Stimulated activated CD4-positive, alpha-beta T cell treated with anti-CD3 and anti-CD28 coated beads, TNF-alpha, amount 100 ng/mL, for 48 hours (primary cell): ENCODE measurements at places on chromosomes 1 and 21.

- DNase-seq, result no peak
These were observed 141.1 kb upstream of the SAMSN1 start for GRCh38 chr21:14687268-14687625.

DNA sequence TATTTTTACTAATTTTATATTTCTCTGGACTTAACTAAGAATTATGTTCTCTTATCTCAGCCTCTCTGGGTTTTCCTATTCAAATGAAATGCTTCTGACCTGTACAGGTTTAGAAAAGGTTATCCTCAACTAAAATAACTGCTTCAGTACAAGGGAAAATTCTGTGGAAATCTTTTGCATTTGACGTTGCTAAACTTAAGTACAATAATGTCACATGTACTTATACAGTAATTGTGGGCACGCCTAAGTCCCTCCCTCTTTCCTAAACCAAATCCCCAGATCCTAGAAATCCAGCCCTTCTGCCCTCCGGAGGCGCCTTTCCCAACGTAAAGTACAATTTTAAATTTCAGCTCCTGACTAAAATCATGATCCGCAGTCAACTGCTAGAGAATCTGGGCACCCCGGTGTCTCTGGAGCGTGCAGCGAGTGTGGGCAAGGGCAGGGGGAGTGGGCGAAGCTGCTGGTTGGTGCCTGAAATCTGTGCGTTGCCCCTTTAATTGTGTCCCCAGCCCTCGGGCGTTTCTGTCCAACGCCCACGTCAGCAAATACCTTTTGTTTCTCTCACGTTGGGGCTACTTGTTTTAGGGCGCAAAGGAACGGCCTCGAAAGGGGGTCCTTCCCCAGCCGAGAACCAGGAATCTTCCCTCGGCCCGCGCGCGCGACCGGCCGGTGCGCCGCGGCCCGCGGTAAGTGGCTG, at the start of gene ZBTB8A:
Gene ZBTB8A, plus strand, starts transcription at position 541 of the 697 bp plus-strand sequence. CDS start 53,505 bp downstream, outside the sequence.
- peak; percentile 18 for DNase-seq

GRCh38 chr1:26239936-26240335, 5.9 kb downstream of the CEP85 start:
- no peak for DNase-seq

DNA sequence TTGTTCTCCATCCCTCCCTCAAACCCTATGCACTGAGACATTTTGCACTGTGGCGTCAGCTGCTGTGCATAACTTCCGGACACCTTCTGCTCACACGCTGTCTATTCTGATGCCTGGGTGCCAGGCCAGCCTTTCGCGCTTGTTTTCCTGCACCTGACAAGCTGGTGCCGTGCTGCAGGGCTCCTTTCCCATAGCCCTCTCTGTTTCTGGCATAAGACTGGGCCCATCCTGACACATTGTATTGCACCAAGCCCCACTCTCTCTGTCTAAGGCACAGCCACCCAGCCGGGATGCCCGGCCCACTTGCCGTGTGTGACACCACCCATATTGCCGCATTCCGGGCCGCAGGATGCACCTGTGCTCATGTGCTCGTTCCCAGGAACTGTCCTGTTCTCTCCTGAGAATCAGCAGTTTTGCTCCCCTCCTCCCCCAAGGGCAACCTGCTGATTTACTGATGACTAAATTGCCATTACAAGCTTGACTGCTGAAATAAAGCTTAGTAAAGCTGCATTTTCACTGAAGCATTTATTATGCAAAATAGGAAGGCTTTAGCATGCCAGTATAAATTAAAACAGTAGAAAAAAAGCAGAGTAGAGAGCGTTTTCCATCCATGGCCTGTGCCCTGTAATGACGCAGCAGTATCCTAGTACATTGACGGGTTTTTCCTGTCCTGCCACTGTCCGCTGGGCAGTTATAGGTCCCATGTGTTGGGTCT, 88.0 kb downstream of the CD247 start:
- no peak for DNase-seq

DNA sequence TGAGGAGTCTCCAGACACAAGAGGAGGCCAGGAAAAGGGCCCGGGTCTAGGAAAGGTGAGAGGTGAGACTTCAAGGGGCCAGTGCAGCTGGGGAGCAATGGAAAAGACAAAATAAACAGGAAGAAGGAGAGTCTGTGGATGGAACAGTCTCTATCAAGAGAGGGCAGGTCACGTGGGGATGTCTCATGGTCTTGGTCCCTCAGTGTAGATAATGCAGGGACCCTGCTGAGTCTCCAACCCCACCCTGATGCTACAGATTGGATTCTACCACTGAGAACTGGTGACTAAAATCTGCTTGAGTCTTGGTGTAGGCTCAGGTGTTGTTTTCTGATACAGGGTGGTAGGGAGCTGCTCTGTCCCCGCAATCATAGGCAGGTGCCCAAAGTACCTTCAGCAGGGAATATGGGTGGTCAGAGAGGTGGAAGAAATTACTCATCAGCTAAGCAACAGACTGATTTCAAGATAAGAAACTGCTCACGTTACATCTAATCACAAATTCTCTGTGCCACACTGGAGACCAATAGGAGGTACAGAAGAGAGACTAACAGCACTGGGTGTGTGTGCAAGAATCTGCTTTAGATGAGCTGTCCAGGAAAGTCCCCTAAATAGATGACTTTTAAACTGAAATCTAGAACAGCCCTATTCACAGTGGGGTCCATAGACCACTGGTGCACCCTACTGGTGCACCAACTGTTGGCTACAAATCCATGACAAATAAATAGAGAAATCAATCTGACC, 101.5 kb upstream of the TLR5 start:
- no peak for DNase-seq

DNA sequence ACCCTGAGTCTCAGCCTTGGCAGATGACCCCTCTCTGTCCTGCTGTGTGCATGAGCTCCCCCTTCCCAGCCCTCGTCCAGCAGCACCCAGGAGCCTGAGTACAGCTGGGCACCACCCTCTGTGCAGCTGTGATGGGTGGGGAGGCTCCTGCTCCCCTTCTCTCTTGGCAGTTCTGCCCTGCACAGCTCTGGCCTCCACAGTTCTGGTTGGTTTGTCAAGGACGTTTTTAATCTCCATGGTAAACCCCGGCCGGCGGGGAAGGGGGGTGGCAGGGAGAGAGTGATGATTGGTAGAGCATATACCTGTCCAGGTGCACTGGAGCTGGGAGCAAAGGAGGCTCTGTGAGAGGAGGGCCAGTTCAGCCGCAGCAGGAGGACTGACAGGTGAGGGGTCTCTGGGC, at the start of gene CLCNKA:
Gene CLCNKA, plus strand, starts transcription at position 356 of the 400 bp plus-strand sequence. CDS start 584 bp downstream, outside the sequence.
- no peak for DNase-seq

DNA sequence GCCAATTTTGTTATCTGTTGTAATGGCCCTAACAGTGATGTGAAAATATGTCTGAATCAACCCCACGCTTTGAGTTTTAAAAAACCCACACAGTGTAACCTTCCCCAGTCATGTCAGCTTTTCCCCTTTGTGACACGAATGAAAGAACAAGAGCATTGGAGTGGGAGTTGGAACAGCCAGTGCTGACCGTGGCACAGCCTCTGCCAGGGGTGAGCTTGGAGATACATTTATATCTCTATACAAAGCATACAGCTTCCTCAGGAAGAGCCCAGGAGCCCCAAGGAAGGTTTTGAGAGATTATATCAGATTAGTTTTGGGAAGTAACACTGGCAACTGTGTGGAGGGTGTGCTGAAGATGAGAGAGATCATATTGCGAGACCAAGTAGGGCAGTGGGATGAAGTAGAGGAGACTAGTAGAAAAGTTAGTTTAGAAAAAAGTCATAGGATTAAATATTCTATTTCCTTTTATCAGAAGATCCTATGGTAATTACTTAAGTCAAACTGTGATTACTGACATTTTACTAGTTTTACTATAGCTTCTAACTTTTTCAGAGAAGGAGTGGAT, 15.9 kb downstream of the LRRC8B start:
- no peak for DNase-seq

GRCh38 chr1:29907596-29907995, 671.3 kb downstream of the PTPRU start:
- no peak for DNase-seq

GRCh38 chr1:54947540-54947939, 32.9 kb upstream of the TMEM61 start:
- no peak for DNase-seq

DNA sequence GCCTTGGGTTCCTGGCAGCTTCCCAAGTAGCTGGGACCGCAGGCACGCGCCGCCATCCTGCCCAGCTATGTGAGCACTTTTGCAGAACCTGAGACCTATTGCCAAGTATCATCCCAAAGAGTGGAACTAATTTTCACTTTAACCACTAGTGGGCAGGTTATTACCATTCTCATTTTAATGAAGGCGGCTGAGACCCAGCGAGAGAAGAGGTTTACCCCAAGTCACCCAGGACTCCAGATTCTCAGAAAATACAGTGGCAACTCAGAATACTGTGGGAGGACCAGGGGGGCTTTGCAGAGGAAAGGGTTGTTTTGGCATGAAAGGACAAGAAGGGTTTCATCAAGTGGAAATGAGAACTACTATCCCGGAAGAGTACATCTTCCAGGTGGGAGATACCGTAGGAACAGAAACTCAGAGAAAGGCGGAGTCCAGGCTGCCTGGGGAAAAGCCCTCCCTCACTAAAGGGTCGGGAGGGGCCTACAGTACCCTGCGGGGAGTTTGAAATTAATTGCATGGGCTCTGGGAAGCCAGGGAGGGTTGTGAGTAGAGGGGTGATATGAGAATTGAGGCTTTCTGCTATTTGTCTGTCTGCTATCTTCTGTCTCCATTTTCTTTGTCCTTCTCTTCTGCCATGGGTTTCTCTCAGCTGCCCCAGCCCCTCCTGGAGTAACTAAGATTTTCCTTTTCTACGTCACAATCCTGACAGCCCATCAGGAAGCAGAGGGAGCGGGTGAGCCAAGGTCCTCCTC, 7.2 kb upstream of the SEMA4A start:
- DNase-seq, result no peak

GRCh38 chr1:24745711-24746413, 615 bp downstream of the CLIC4 start:
- DNase-seq, result peak; percentile 15

DNA sequence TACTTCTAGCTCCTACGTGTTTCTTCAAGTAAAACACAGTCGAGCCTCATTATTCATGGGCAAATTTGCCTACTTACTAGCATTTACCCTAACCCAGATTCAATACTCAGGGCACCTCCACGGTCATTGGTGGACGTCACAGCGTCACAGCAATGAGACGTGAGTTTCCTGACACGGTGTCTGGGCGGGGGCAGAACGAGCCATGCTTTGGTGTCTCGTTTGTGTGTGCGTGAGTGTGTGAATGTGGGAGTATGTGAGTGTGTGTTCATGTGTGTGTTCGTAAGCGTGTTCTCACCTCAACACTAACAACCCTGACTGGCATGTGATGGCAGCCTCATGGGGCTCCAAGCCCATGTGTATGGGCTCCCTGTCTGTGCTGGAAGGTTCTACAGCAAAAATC, 17.5 kb upstream of the COL18A1 start:
- DNase-seq, result no peak

DNA sequence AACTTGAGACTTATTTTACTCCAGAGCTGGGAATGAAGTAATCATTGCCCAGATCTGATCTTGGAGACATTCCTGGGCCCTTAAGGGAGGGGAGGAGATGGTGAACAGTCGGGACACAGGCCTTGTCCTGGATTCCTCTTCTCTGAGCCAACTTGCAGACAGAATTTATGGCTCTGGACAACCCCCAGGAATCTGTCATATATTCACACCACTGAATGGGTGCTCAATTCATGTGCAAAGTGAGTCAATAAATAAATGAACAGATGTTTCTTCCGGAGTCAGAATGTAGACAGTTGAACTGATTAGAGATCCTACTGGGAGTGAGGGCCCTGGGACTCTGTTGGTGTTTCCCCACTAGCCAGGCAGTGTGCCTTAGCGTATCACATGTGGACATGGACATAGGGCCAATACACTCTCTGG, 2.6 kb downstream of the TUFT1 start:
- no peak for DNase-seq

DNA sequence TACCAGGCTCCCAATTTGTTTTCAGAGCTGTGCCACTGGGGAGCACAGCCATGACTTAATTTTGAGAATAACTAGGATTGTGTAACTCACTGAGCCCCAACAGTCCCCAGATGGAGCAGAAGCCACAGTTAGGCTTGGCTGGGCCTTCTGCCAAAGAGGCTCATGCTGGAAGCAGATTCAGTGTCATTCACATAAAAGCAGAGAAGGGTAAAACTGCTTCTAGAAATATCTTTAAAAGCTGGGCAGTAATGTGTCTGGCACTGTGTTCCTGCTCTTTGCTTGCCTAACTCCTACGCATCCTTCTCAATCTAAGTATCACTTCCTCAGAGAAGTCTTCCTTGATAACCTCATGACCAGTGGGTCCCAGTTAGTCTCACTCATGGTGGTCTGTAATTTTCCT, 20.3 kb downstream of the STK40 start:
- DNase-seq, result no peak

GRCh38 chr1:47514229-47514628, 76.4 kb downstream of the FOXD2 start:
- DNase-seq, result no peak

- DNase-seq, result no peak
These were observed 378.1 kb downstream of the LMO4 start for GRCh38 chr1:87706779-87707228.

GRCh38 chr1:93061895-93062792, 16.9 kb upstream of the MTF2 start:
- peak; percentile 35 for DNase-seq

DNA sequence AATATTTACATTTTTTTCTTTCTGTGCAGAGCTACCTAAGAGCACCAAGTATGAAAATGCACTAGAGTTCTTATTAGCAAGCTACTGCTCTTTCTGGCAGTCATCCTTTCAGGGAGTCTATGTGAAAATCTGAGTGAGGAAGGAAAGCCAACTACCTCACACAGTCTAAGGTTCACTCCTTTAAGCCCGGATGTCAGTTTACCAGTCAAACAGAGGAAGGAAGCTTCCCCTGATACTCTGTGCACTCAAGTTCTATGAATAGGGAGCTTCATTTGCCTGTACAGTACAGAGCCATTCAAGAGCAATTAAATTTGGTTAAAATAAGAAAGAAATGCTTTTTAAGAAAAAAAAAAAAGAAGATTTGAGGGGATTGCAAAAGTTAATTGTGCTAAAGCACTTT, 6.9 kb downstream of the COL11A1 start:
- no peak for DNase-seq

DNA sequence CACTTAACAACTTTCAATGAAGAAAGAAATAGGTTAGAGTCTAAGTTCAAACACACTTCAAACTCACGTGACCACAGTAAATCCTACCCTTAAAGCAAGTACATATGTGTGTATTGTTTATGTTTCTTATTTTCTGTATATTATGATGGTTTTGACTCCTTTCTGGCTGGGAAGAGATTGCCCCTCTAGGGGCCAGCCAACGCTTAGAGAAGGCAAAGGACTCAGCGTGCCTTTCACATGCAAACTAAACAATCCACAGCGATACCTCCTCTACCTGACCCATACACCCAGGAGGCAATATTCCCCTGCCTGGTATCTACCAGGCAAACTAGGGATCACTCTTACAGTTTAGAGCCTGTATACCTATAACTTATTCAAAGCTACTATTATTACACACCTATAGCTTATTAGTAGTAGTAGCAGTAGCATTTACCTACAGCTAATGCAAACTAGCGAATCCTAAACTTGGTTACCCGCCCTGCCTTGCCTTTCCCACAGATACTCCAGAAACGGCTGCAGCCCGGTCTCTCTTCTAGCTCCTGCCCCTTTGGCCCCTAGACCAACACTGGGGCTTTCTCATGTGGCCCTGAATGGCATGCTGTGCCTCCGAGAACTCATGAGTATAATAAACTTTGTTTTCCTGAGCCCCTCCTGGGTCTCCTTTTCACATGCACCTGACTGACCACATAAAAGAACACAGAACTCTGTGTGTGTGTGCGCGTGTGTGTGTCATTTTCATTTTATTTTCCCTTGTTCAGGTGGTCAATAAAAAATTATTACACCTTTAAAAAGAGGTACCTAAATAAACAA, 14.0 kb downstream of the NRIP1 start:
- DNase-seq, result no peak

GRCh38 chr21:42669041-42669440, 15.6 kb downstream of the PDE9A start:
- DNase-seq, result no peak
